ENCODE measurements at places on chromosomes 5 and 9. TPM values are rescaled to one million over a fixed set of nuclear protein-coding genes. Genes with fewer than 3 reads are reported as not detected.

GDNF gene
- 1.7 TPM for total RNA-seq

DBN1 gene
- 325 TPM for total RNA-seq

ABHD17B gene
- 62.7 TPM for total RNA-seq

DNA sequence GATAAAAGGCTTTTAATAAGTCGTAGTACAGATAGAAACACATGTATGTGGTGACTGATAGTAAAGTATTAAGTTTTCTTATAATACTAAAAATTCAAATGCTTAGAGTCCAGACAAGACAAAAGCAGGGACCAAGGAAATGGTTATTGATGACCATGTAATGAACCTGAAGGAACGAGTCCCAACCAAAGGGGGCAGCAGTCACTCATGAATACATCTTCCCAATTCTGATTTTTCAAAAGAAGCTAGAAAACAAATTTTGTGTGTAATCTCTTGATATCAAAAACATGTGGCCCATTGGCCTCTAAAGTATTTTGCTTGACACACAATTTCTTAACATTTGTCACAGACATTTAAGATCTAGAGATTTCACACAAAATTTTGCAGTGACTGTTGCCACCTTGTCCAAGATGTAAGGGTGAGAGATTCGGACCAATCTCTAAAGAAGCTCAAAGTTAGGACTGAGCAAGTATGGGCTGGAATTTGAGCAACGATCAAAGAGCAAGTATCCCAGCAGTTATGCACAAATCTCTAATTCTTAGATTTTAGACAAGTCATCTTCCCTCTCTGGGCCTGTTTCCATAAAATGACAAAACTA lies 66.8 kb downstream of the ARL15 start:
- no peak for DNase-seq

- no peak for DNase-seq
These were observed 196.3 kb upstream of the KLF4 start for GRCh38 chr9:107685901-107686300.
